ENCODE measurements at places on chromosomes 7 and 10. TPM values are rescaled to one million over a fixed set of nuclear protein-coding genes. Genes with fewer than 3 reads are reported as not detected.

SP4 gene
- total RNA-seq, result 28.5 TPM

CTTNBP2 gene
- total RNA-seq, result 28.8 TPM

ADAM8 gene
- 3.9 TPM for total RNA-seq

ANXA11 gene
- total RNA-seq, result 88.8 TPM

SPDYE1 gene
- total RNA-seq, result 0.10 TPM

CDHR1 gene
- total RNA-seq, result 4.7 TPM

TUBAL3 gene
- 0.66 TPM for total RNA-seq

RPEL1 gene
- total RNA-seq, result not detected

VWDE gene
- total RNA-seq, result 2.6 TPM

AGR3 gene
- not detected for total RNA-seq

ATAD1 gene
- 91.5 TPM for total RNA-seq

ADRB1 gene
- 2.9 TPM for total RNA-seq

FAM204A gene
- 56.9 TPM for total RNA-seq

MAGI2 gene
- total RNA-seq, result 43.4 TPM

TRIM73 gene
- 3.2 TPM for total RNA-seq

CHAT gene
- 0.61 TPM for total RNA-seq

NRAP gene
- total RNA-seq, result under 0.01 TPM
